ENCODE measurements at places on chromosomes 5 and 9. TPM values are rescaled to one million over a fixed set of nuclear protein-coding genes. Genes with fewer than 3 reads are reported as not detected.

Gene SYNPO
- 28.6 TPM for total RNA-seq

Gene SNX18
- 8.3 TPM for total RNA-seq

Gene OCLN
- total RNA-seq, result 11.7 TPM

Gene GHR
- not detected for total RNA-seq

Gene PGM5
- not detected for total RNA-seq

Gene DRD1
- total RNA-seq, result 0.51 TPM

Gene ZNF367
- total RNA-seq, result 6.4 TPM

Gene LRSAM1
- 10.0 TPM for total RNA-seq

Gene RFESD
- total RNA-seq, result 2.1 TPM

All from A549 treated with RU486 at 1 μM for 4 hours (cell line).